Upper lobe of right lung (tissue), 1 donor: ENCODE measurements at places on chromosomes 12 and 14. TPM values are rescaled to one million over a fixed set of nuclear protein-coding genes. Genes with fewer than 3 reads are reported as not detected.

The GUCY2C gene
- not detected for total RNA-seq

The PTPRQ gene
- total RNA-seq, result 9.8 TPM

The KRT78 gene
- total RNA-seq, result not detected

The OTUB2 gene
- total RNA-seq, result 1.0 TPM

DNA sequence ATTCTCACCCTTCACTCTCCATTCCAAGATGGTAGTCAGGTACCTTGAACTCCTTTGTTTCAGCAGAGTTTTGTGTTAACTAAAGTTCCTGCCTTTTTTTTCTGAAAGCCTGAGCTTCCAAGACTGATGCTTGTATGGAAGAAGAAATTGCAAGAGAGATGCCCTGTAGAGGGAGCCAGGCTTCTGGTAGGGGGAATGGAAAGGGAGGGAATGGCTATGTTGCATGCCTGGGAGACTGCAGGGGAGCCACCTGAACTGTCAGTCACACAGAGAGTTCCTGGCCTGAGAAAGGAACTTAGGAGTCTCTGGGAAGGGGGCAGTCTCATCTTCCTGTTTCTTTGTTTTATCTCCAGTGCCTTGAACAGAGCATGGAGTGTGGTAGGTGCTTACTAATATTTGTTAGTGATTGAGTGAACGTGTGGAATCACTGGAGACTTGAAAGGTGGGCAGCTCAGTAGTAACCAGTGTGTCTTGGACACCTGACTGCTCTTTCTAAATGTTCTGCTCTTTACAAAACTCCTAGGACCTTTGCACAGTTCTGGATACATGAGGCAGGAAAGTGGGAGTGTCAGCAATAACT, 132.2 kb downstream of the ANO4 start:
- no peak for DNase-seq

DNA sequence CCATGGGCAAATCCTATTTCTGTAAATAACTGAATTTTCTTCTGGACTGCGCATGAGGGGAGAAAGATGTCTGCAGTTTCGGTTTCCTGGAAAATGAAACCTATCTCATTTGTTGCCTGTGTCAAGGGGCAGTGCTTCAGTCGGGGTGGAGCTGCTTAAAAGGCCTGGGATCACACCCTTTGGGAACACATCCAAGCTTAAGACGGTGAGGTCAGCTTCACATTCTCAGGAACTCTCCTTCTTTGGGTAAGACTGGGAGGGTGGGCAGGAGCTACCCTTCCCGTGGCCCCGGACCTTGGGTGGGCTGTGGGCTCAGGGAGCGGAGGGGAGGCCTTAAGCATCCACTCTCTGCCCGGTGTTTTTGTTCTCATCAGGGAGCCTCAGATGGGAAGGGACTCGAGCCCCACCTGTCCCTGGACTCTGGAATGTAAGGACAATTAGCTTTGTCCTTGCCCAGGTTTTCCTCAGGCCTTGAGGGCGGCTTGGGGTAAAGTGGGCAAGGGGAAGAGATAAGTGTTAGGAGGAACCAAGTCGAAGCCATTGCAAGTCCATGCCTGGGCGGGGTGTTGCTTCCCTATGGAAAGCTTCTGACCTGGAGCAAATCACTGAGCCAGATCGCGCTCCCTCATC, at the start of gene IFI27:
Gene IFI27 (plus strand): TSS at position 185 of the 630 bp plus-strand sequence.
- DNase-seq, result no peak

- no peak for DNase-seq
Observed at GRCh38 chr14:85535991-85536832, 6.3 kb downstream of the FLRT2 start.

DNA sequence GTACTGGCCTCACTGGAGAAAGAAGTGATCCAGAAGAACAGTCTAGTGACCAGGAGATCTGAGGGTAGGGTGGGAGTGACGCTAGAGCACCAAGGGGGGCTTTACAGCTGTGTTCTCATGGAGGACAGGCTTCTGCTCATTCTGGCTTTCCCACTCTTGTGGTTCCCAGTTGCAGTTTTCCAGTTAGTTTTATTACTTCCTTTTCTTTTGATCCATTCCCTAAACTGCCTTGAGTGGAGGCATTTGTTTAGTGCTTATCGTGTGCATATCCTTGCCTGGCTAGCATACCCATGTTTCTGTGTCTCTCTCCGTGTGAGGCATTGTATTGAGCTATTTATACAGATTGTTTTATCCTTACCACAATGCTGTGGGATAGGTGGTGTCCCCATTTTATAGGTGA, 4.0 kb downstream of the MLEC start:
- no peak for DNase-seq

- no peak for DNase-seq
Observed at GRCh38 chr12:92146497-92147224, 1.0 kb upstream of the BTG1 start.

- no peak for DNase-seq
Observed at GRCh38 chr12:13853471-13853870, 127.9 kb downstream of the GRIN2B start.

- DNase-seq, result no peak
Observed at GRCh38 chr12:76876696-76877229, 2.1 kb downstream of the CSRP2 start.

GRCh38 chr12:9786726-9787717, 26.3 kb upstream of the CD69 start:
- no peak for DNase-seq

- no peak for DNase-seq
Observed at GRCh38 chr14:80049055-80049454, 162.2 kb downstream of the DIO2 start.

- no peak for DNase-seq
Observed at GRCh38 chr12:92416385-92416812, 270.8 kb upstream of the BTG1 start.

DNA sequence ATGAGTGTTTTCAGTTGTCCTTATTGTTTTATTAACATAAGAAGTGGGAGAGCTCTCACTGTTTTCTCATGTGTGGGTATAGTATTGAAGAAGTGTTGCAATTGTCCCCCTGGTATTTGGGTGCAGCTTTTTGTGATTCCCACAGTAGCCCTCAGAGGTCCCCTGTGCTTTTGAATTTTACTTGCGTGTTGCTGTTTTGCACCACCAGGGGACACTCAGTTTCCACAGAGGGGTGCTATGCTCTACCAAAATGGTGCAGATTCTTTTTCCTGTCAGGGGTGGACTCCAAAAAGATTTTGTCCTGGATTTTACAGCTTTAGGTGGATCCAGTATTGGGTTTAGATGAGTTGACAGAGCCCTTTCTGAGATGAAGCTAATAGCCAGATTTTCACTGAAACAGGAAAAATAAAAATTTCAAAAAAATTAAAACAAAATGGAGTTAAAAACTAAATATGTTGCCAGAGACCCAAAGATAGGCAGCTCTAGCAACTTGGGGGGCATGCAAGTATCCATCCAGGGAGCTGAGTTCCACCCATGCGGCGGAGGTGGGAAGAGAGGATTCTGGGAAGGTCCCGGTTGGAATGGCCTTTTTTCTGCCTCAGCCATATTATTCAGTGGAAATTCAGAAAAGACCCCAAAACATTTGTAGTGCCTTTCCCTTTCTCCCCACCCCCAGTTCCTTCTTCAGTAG, 50.2 kb downstream of the TTLL5 start:
- DNase-seq, result no peak

DNA sequence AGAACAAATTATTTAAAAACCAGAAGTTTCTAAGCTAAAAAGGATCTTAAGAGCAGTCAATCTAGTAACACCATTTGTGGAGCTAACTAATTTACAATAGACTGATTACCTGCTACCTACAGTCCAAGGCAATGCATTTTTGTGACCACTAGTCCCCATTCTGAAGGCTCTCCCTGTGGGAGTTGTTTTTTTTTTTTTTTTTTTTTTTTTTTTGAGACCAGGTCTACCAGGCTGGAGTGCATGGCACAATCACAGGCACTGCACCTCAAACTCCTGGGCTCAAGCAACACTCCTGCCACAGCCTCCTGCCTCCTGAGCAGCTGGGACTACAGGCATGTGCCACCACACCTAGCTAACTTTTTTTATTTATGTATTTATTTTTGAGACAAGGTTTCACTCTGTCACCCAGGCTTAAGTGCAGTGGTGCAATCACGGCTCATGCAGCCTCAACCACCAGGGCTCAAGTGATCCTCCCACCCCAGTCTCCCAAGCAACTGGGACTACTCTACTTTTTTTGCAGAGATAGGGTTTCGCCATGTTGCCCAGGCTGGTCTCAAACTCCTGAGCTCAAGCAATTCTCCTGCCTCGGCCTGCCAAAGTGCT, 3.9 kb downstream of the GNPTAB start:
- no peak for DNase-seq

GRCh38 chr14:72902801-72903530, 9.1 kb upstream of the DPF3 start:
- DNase-seq, result no peak

- DNase-seq, result no peak
Observed at GRCh38 chr14:50272498-50272897, 39.5 kb downstream of the L2HGDH start.

DNA sequence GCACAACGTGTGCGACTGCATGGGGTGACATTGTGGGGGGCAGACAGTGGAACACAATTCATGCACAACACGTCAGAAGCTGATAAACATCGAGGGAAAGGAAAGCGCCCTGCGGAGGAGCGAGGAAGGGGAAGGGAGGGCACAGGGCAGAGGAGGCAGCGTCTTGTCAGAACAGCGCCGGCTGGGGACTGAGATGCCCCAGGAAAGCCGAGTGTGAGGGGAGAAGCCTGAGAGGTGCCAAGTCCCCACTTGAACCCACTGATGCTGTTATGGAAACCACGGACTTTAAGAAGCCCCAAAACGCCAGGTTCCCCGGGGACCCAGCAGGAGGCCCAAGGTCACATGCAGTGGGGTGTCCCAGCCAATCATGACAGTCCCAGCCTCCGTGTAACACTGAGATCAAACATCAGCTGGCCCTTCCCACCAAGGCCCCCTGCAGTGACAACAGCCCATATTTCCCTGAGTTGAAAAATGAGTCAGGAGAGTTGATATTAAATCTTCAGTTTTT, 70.0 kb downstream of the GALNT9 start:
- DNase-seq, result no peak

GRCh38 chr12:69329669-69330428, 18.3 kb upstream of the LYZ start:
- DNase-seq, result no peak

DNA sequence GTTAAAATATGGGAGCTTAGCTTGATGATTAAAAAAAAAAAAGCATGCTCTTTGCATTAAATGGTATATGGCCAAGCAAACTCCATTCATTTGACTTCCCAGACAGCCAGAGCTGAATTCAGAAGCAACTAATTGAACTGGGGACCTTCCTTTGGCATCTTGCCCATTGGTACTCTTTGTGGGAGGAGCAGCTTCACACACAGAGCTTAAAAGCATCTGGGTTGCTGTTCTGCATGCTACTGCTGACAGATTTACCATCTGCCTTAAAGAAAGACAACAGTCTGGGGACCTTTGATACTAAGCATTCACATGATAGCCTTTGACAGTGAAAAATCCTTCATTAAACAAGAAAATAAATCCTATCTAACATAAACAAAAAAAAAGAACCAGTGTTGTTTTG, 977.9 kb downstream of the TMTC2 start:
- no peak for DNase-seq

- DNase-seq, result no peak
Observed at GRCh38 chr14:32594766-32595165, 265.7 kb downstream of the AKAP6 start.

DNA sequence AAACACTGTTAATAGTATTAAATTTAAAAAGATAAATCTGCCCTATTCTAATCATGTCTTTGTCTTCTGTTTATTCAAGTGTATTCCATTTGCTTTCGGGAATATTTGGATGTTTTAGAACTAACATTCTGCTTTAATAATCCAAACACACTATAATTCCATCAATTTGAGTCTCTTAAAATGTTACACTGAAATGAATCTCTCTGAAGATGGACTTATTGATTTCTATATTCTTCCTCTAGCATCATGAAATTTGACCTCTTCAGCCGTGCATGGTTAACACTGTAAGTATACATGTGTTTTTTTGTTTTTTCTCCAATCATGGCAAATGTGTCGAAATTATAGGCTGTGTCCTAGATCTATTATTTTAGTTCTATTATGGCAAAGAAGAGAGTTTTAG, 339.2 kb downstream of the ACSS3 start:
- DNase-seq, result no peak

- no peak for DNase-seq
Observed at GRCh38 chr14:78455896-78456435, 285.8 kb downstream of the NRXN3 start.

DNA sequence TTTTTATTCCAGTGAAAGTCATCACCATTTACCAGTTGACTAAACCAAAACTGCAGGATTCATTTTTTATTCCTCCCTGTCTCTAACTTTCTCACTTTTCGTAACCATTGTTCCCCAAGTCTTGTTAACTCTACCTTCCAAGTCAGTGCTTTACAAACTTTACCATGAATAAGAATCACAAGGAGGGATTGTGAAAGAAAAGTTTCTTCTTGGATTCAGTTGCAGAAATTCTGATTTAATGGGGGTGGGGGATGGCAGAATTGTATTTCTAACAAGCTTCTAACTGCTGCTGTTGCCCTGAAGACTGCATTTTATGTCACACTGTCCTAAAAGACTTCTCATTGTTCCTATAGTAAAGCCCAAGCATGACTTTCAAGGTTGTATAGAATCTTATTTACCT, 5.0 kb upstream of the RAB21 start:
- no peak for DNase-seq

GRCh38 chr14:90445011-90445410, 48.2 kb downstream of the CALM1 start:
- peak; percentile 31 for DNase-seq

DNA sequence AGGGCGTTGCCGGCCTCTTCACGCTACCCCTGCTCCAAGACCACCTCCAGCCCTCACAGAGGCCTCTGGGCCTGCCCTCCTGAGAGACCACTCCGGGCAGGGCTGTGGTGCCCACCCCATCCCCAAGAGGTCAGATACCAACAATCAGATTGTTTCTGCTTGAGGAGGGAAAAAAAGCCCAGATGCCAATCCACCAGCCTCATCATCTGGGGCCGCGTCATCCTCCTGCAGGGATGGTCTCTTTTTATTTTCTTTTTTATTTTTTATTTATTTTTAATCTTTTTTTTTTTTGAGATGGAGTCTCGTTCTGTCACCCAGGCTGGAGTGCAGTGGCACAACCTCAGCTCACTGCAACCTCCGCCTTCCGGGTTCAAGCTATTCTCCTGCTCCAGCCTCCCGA, 93.4 kb downstream of the FBXL14 start:
- DNase-seq, result no peak

- DNase-seq, result no peak
Observed at GRCh38 chr12:1367331-1368291, 226.8 kb downstream of the FBXL14 start.

DNA sequence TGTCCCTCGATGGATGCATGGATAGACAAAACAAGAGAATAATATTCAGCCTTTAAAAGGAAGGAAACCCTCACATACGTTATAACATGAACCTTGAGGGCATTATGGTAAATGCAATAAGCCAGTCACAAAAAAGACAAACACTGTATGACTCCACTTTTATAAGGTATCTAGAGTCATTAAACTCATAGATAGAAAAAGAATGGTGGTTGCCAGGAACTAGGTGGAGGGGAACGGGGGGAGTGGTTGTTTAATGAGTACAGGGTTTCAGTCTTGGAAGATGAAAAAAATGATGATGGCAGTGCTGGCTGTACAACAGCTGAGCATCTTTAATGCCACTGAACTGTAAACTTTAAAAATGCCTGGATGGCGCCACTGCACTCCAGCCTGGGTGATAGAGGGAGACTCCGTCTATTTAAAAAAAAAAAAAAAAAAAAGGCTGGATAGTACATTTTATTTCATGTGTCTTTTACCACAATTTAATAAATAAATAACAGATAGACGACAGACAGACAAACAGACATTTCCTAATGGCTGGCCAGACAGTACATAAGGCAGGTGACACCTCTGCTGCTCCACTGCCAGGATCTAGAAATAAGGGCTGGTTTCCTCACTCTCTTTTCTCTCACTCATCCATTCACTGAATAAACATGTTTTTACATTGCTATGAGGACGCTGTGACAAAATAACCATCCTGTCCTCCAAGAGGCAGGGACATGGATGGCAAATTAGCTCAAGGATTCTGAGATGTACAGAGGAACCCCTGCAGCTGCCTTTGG, 118.8 kb downstream of the FOXN3 start:
- no peak for DNase-seq
